ENCODE measurements at places on chromosomes 1 and 21. TPM values are rescaled to one million over a fixed set of nuclear protein-coding genes. Genes with fewer than 3 reads are reported as not detected.

Gene CFHR1
- total RNA-seq, result 0.20 TPM

Gene SAMSN1
- not detected for total RNA-seq

Gene LRRC8D
- 41.5 TPM for total RNA-seq

Gene AADACL3
- not detected for total RNA-seq

Gene WDR64
- total RNA-seq, result not detected

Measured in A549 treated with CORT108297 at 1 μM for 4 hours (cell line).